ENCODE measurements at places on chromosomes 13 and 19. TPM values are rescaled to one million over a fixed set of nuclear protein-coding genes. Genes with fewer than 3 reads are reported as not detected.

Gene KLK1
- polyA plus RNA-seq: 0.96 TPM

Gene ZNF486
- polyA plus RNA-seq: 23.6 TPM

Gene KLK2
- 0.27 TPM for polyA plus RNA-seq

Gene KCNRG
- 2.1 TPM for polyA plus RNA-seq

Gene FUZ
- 33.9 TPM for polyA plus RNA-seq
